Ecto neural progenitor cell (in vitro differentiated cells): ENCODE measurements at places on chromosomes 1 and 21.
A peak's percentile ranks its signal among the peaks of the same experiment; 100 is the strongest.

GRCh38 chr1:163820226-163820625 lies 498.5 kb downstream of the NUF2 start:
- no peak for DNase-seq

GRCh38 chr1:32742199-32742947 lies 39.8 kb upstream of the SYNC start:
- peak; percentile 61 for DNase-seq

- no peak for DNase-seq
Measured at GRCh38 chr1:220696226-220696862, 6.2 kb downstream of the C1orf115 start.

DNA sequence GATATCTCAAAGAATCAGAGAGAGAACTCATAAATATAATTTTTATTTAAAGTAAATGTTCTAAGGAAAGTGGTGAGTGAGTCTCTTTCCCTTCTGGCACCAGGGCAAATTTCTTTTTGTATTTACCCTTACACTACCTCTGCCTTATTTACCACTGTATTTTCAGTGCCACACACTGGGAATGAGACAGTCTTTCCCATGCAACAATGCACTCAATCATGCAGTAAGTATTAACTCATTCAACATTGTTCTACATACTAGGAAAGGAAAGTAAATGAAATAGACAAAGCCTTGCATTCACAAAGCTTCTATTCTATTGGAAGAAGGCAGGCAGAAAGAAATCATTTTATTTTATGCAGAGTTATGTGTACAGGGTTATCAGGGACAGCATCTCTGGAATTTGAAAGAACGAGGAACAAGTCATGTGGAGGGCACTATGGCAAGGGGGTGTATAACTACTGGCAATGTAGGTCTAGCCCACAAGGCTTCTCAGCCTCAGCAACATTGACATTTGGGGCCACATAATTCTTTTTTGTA lies 129.8 kb upstream of the PRDX6 start:
- DNase-seq = no peak

GRCh38 chr1:175449306-175449705 lies 256.7 kb upstream of the KIAA0040 start:
- no peak for DNase-seq

DNA sequence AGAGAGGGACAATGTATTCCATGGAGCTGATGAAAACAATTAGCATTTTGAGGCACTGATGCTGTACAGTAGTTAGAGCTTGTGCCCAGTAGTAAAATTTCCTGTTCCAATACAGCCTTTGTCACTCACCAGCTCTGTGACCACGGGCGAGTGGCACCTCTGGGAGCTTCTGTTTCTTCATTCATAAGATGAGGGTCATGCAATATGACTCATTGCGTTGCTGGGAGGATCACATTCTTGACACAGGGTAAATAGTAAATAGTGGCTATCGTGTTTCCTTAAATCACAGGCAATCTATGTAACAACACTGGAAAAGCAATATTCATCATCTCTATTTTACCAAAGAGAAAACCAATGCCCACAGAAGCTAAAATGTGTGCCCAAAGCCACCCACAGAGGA lies 4.5 kb upstream of the LRRC52 start:
- no peak for DNase-seq

GRCh38 chr1:235130766-235131270 lies 2.2 kb upstream of the TOMM20 start:
- DNase-seq = no peak

DNA sequence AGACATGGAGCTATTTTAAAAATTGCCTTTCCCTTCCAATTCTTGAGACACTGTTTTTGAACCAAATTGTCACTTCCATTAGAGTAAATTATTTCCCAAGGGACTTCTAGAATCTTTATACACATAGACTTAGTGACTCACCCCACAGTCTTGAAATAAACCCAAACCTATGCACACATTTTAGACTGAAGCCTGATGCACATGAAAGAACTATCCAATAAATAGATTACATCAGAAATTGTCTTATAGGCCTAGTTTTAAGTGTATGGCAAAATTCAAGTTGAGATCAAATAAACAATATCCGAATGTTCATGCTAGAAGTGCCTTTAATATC lies 32.2 kb upstream of the ZNF326 start:
- no peak for DNase-seq

- no peak for DNase-seq
Measured at GRCh38 chr21:35923971-35924370, 136.4 kb downstream of the SETD4 start.

- no peak for DNase-seq
Measured at GRCh38 chr1:205251576-205251975, 23.8 kb downstream of the TMCC2 start.

DNA sequence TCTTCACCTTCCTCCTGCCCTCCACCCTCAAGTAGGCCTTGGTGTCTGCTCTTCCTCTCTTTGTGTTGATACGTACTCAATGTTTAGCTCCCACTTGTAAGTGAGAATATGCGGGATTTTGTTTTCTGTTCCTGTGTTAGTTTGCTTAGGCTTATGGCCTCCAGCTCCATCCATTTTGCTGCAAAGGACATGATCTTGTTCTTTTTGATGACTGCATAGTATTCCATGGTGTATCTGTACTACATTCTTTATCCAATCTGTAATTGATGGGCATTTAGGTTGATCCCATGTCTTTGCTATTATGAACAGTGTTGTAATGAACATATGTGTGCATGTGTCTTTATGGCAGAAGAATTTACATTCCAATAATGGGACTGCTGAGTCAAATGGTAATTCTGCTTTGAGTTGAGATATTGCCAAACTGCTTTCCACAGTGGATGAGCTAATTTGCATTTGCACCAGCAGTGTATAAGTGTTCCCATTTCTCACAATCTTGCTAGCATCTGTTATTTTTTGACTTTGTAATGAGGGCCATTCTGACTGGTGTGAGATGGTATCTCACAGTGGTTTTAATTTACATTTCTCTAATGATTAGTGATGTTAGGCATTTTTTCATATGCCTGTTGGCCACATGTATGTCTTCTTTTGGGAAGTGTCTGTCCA lies 272.7 kb downstream of the SDCCAG8 start:
- DNase-seq = no peak

GRCh38 chr1:41347276-41347675 lies 14.0 kb upstream of the FOXO6 start:
- no peak for DNase-seq

DNA sequence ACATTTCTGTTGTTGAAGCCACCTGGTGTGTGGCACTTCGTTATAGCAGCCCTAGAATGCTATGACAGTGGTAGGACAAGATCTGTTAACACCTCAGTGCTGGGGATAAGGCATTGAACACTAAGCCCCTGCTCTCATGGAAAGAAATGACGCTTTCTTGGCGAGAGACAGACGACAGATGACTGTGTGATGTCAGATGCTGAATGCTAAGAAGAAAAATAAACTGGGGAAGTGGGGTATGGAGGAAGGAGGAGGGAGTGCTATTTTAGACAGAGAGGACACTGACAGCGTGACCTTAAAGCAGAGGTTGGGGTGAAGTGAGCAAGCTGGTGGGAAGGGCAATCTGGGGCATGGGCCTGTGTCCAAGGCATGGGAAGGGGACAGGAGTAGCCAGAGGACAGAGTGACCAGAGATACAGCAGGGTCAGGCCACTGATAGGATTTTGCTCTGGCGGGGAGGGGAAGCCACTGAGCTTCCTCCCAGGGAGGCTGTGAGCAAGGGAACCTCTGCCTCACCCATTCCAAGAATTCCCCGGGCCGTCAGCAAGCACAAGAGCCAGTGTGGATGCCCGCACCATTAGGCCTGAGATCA lies 15.2 kb downstream of the DOP1B start:
- DNase-seq = no peak

DNA sequence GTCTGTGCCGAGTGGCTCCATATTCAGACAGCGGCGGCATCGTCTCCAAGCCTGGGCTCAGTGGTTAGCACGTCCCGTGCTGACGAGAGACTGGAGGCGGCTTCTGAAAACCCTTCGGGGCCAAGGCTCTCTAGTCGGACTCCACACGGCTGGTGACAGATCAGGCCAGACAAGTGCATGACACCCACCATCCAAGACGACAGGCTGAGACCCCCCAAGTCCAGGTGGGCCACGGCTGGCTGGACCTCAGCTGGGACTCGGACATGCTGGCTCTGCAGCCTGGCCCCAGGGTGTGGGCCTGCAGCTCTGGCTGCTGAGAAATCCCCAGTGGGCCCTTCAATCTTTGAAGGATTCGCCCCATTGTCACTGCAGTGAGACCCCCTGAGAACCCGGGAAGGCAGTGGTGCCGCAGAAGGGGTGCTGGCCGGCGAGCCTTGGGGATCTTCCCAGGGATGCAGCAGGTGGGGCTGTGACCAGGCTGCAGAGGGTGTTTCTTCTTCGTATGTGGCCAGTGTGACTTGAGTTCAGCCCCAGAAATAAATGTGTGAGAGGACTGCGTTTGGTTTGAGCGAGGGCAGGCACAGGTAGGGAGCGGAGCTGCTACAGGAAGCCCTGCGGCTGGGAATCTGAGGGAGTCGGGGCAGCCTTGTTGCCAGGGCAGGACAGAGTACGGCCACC lies 15.9 kb upstream of the SLC19A1 start:
- DNase-seq = no peak

DNA sequence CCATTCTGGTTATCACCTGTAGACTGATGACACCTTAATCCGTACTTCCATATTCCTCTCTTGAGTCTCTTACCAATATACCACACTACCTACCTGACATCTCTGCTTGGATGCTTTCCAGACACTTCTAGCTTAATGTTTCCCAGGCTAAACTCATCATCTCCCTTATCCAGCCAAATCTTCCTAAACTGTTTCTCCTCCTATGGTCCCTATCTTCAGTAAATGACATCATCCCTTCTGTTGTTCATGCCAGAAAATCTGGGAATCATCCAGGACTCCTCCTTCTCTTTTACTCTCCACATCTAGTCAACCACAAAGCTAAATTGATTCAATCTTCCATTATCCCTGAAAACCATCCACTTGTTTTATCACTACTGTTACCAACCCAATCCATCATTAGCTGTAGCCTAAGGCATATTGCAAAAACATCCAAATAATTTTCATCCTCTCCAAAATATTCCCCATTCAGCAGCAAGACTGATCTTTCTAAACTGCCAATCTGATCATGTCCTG lies 464.1 kb upstream of the BEND5 start:
- no peak for DNase-seq

- DNase-seq = no peak
Measured at GRCh38 chr21:15669247-15669646, 60.5 kb upstream of the USP25 start.

DNA sequence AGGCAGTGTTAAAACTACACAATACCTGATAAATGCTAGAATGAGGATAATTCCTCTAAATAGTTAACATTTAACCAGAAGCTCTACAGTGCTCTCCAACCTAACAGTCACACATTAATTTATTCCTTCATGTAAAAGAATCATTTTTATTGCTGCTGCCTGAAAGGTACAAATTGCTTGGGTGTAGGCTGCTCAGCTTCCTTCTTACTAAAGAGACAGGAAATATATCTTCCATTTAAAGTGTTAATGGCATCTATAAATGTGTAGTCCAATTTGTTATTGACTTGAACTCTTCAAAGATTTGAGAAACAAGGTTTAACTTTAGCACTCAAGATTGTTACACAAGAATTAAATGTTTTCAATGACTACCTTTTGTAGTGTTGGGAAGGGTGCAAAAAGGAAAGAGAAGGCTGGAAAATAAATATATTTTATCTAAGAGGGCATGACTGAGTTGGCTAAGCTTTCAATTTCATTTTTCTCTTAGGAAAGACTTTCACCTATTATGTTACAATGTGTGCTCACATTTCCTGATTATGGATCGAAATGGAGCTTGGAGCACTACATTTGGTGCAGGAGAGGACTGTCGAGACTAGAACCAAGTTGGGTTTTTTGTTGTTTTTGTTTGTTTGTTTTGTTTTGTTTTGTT lies 105.5 kb upstream of the CACYBP start:
- no peak for DNase-seq

GRCh38 chr1:33155877-33156538 lies 25.8 kb downstream of the TRIM62 start:
- no peak for DNase-seq
